ENCODE measurements at places on chromosomes 6 and 20.

- no peak for DNase-seq
Measured at GRCh38 chr6:12138936-12139335, 126.8 kb downstream of the HIVEP1 start.

DNA sequence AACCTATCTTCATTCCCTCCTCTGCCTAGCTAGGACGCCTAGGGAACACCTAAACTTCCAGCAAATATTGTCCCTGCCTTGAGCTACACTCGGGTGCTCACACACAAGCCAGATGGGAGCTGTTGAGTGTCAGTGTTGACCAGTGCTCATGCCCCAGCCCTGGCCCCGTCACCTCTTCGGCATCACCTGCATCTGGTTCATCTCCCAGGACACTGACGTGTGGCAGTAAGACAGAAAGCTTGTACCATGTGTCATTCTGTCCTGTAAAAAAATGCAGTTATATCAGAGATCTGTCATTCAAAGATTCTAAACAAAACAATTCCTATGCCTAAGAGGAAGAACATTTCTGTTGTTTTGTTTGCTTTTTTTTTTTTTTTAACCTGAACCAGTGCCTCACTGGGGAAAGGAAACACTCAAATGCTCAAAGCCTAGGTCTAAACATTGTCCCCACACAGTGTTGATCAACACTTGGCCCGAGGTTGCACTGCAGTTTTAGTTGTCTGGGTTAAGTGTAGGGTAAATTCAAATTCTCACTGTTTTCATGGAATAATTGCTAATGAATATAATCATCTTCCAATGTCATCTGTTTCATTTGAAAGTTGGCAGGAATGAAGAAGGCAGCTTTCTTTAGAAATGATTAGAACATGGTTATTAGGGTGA, 102.7 kb upstream of the SASH1 start:
- DNase-seq: no peak

DNA sequence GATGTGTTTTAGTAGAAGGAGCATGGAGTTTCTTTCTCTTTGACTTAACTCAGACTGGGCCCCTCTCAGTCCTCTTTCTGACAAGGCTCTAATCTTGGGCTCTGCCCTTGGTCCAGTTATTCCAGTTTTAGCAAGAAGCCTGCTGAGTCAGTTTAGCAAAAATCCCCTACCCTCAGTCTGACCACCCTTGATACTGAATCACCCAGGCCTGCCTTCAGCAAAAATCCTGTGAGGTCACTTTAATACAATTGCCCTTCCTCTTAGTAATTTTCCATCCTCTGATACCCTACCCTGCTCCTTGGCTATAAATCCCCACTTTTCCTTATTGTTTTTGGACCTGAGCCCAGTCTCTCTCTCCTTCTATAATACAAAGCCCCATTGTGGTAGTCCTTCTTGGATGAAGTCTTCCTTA, 326.7 kb upstream of the NOX3 start:
- no peak for DNase-seq

GRCh38 chr20:4453359-4453758, 268.4 kb upstream of the PRND start:
- no peak for DNase-seq

GRCh38 chr20:59033616-59034165, 1.6 kb upstream of the ATP5F1E start:
- no peak for DNase-seq

GRCh38 chr6:136052031-136052430, 198.1 kb downstream of the MTFR2 start:
- no peak for DNase-seq

- DNase-seq: no peak
Measured at GRCh38 chr6:155143029-155143577, 120.7 kb upstream of the CLDN20 start.

DNA sequence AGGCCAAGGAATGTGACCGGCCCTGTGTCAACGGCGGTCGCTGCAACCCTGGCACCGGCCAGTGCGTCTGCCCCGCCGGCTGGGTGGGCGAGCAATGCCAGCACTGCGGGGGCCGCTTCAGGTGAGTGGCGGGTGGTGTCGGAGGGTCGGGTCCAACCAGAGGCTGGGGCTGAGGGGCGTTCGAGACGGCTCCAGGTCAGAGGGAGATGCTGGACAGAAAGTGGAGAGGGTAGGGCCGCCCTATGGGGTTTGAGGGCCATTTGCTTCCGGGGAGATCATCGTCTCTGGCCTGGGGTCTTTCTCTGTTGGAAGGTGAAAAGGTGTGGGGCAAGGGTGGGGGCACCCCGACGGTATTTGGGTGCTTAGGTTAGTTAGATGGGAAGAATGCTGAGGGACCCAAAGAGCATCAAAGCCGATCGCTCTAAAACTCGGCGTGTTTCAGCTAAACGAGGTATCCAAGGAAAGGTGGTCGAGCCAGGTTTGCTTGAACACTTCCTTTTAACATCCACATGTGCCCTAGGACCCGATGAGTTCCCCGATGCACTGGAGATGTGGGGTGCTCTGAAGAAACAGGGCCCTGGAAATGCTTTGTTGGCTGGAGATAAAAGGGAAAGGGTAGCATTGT, 691 bp downstream of the ATRN start:
- DNase-seq: no peak

DNA sequence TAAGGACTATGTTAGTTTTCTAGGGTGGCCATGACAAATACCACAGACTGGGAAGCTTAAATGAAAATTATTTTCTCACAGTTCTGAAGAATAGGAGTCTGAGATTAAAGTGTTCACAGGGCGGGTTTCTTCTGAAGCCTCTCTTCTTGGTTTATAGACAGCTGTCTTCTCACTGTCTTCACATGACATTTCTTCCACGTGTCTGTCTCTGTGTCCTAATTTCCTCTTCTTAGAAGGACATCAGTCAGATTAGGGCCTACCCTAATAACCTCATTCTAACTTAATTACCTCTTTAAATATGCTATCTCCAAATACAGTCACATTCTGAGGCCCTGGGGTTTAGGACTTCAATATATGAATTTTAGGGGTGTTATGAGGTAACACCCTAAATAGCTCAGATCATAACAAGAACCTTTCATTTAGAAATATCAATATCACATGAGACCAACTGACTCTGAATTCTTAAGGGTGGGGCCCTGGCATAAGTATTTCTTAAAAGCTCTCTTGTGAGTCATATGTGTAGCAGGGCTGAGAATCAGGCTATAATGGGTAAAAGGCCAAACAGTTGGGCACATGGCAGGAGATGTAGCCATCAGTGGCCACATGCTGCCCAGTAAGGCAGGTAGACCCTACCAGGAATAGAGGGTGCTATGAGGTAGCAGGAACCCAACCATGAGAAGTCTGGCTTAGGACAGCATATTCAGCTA, 62.0 kb upstream of the TENT5A start:
- no peak for DNase-seq

GRCh38 chr6:152428126-152428525, 209.0 kb downstream of the SYNE1 start:
- DNase-seq: no peak

DNA sequence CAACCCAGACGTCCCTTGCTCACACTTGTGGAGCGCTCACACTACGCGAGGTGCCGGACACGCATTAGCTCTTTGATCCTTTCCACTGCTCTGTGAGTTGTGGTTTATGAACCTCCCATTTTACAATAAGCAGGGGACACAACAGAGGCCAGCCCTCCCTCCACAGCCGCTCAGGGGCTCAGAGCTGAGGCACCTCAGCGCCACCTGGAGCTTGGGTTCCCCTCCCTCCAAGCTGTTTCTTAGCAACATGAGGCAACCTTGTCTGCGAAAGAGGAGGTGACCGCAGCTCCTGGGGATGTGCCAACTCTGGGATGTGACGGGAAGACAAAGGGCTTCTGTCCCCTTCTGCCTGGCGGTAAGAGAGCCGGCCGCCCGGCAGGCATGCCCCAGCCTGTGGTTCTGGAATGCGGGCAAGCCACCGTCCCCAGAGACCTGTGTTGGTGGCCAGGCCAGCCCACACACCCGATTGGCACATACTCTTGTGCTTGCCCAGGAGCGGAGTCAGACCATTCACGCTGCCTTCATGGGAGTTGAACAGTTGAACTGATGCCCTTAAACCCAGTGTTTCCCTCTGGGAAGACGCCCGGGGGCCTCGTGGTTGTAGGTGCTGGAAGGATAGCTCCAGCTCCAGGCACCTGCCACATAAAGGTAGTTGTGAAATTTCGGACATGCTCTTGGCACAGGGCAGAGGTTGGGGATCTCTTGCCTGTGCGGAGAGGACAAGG, 44.5 kb downstream of the RBM38 start:
- DNase-seq: no peak

- DNase-seq: no peak
Measured at GRCh38 chr6:16336911-16337294, 98.5 kb downstream of the GMPR start.

GRCh38 chr20:15316556-15316955, 979.1 kb upstream of the FLRT3 start:
- DNase-seq: no peak

- no peak for DNase-seq
Measured at GRCh38 chr6:33271117-33271467, 584 bp downstream of the VPS52 start.

DNA sequence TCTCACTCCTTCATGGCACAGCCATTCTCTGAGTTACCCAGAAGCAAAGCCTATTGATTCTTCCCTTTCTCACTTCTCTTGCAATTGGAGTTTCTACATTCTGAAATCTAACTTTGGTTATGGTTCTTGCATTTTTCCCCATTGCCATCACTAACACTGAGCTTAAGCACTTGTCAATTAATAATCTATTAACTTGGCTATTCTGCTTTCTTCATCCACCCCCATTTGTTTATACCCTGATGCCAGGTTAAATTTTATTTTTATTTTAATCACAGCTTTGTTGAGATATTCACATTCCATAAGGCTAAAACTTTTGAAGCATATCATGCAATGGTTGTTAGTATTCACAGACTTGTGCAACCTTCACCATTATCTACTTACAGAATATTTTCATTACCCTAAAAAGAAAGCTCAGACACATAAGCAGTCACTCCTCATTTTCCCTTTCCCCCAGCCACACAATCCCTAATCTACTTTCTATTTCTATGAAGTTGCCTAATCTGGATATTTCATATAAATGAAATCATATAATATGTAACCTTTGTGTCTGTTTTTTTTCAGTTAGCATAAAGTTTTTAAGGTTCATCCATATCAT, 222.3 kb downstream of the UBE3D start:
- no peak for DNase-seq

GRCh38 chr20:48623176-48623905, 204.5 kb downstream of the PREX1 start:
- DNase-seq: no peak

DNA sequence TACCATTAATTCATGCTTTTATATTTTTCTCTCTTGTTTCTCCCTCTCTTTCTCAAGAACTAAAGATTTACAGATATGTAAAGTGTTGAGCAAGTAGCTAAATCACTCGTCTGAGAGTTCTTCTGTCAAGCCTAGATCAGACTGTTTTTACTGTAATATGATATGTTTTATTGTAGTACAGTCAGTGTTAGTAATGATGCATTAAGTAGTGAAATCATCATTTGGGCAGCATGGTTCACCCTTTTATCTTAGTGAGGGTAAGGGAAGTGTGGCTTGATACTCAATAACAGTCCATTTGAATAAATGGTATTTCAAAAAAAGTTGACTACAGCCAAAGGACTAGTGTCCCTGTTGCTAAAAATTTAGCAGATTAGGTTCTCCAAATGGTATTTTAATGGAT, 9.2 kb downstream of the CYB5R4 start:
- DNase-seq: no peak

GRCh38 chr6:111771629-111772028, 101.6 kb downstream of the FYN start:
- no peak for DNase-seq

- no peak for DNase-seq
Measured at GRCh38 chr6:67629258-67629657, 1005.8 kb upstream of the ADGRB3 start.

DNA sequence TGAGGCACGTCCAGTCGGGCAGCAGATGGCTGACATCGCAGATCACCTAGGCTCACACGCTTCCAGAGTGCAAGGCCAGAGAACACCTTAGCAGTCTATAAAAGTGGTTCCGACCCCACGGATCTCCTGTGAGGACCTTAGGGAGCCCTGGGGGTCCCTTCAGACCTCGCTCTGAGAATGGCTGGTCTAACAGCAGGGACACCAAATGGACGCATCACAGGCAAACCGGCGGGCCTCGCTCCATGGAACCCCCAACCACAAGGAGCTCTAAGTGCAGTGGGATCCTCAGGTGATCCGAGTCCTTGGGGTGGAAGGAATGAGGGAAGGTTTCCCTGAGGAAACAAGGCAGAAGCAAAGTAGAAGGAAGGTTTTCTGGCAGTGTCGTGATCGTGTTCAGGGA, 135.4 kb downstream of the SMOC2 start:
- no peak for DNase-seq

- no peak for DNase-seq
Measured at GRCh38 chr20:39066471-39067242, 104.5 kb downstream of the DHX35 start.

DNA sequence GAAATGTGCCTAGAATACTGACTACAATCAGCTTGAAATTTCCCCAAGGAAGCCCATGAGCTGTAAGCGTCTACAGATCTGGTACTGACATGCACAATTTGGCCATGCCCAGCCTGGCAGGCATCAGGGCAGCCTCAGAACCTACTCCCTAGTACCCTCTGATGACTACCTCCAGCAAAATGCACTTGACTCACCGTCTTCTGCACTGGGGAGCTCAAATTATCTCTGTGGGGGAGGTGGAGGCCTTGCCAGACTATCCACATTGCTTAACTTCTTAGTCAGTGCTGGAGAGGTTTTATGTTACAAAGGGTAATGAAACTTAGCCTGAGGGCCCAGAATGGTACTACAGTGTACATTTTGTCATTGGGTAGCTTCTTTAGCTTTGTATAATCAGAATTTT, 126.0 kb upstream of the ADGRF1 start:
- no peak for DNase-seq

DNA sequence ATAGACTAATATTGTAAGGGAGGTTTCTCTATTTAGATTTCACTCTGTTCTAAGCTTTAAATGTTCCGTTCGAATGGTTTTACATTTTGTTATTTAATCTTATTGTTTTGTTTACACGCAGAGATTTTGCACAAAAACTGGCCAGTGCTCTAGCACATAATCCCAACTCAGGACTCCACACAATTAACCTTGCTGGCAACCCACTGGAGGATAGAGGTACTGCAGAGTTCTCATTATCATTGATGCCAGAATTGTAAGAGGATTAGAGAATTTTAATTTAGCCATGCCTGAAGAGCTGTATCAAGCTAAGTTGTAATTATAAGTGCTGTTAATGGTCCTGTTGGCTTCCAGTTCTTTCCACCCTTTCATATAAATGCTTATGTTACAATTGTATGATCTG, 179.7 kb upstream of the SCGN start:
- DNase-seq: no peak

DNA sequence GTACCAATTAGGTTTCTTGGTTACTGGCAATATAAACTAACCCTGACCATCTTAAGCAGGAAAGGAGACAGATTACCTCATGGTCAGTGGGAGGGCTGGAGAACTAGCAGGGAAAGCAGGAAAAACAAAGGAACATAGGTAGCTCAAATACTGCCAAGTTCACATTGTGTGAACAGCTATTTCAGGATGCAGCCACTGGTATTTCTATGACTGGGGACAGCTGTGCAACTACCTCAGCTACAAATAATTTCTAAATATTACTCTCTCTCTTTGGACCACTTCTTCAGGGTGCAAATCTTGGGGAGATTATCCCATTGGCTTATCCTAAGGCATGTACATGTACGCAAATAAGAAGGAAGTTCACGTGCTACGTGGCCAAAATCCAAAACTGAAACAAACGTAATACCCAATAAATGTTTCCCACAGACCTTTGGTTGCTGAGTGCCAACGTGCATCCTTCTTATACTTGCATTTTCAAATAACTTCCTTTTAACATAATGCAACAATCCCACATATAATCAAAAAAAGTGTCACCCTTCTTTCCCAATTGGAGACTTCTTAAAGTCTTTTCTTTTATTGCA, 180.9 kb downstream of the PHF3 start:
- no peak for DNase-seq

Measured in activated naive CD8-positive, alpha-beta T cell treated with anti-CD3 and anti-CD28 coated beads, Interleukin-2, amount 50 U/mL, for 16 hours (primary cell).